ENCODE measurements at places on chromosomes 7 and 10.

GRCh38 chr7:46775776-46776175 lies 806.1 kb downstream of the TNS3 start:
- no peak for DNase-seq

- DNase-seq = no peak
Measured at GRCh38 chr10:125424191-125424847, 258.6 kb downstream of the TEX36 start.

- DNase-seq = no peak
Measured at GRCh38 chr7:41586931-41587640, 115.8 kb downstream of the INHBA start.

- DNase-seq = no peak
Measured at GRCh38 chr10:104441329-104442000, 87.8 kb downstream of the CFAP58 start.

DNA sequence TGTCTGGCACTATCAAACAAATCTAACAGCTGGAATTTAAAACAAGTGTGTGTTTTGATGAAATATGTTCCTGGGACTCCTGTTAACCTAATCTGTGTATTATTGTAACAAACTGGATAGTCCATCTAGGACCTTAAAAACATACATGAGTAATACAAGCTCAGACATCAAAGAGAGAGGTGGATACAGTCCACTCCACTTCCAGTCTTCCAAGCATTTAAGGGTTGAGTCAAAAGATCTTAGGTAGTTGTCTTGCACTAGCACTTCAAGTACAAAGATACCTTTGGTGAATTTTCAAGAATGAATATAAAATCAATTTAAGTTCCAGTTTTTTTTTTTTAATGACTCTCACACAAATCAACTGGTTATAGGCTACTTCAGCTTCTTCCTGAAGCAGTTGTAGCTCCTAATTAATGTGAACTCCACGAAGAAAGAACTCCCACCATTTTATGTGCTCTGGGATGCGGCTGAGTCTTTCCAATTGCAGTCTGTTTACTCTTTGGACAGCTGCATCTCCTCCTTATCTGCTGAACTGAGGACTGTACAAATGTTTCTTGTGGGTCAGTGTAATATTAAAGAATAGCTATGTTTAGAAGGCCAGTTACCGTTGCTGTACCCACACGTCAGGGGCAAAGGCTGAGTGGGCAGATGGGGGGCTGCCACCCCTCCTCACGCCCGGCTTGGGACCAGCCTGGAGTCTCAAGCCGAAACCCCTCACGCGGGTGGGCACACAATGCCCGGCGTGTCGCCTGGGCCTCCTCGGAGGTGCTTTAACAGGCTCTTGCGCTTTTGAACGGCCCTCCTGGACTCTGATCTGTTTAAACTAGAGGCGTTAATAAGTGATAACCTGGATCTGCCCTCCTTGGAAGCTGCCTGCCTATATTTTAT lies 2.9 kb upstream of the IGF2BP3 start:
- no peak for DNase-seq

Measured in stimulated activated CD4-positive, alpha-beta T cell treated with anti-CD3 and anti-CD28 coated beads, Interleukin-2, amount 100 ng/mL, for 24 hours (primary cell).